ENCODE measurements at places on chromosomes 16 and 17.

- DNase-seq = no peak
Observed at GRCh38 chr16:78137782-78138616, 38.5 kb downstream of the WWOX start.

GRCh38 chr17:32341141-32341856, 674 bp downstream of the C17orf75 start:
- no peak for DNase-seq

DNA sequence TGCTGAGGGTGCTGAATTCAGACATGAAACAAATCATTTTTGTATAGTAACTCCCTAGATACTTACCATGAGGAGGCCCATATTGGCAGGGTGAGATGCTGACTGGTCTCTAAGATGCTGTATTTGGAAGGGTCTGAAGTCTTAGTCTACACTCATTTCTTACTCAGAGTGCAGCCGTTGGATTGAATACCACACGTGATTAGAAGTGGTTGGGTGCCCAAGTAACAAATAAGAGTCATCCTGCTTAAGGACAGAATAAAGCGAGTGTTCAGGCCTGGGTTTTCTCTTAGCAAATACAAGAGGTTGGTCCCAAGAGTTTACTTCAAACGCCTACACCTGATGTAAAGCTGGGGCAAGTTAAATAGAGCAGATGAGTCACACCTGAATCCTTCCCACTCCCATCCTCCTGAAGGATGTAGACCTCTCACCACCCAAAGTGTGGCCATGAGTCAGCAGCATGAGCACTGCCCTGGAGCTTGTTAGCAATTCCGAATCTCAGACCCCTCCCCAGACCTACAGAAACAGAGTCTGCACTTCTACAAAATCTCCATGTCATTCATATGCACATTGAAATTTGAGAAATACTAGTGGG, 284.6 kb upstream of the CDH5 start:
- no peak for DNase-seq

DNA sequence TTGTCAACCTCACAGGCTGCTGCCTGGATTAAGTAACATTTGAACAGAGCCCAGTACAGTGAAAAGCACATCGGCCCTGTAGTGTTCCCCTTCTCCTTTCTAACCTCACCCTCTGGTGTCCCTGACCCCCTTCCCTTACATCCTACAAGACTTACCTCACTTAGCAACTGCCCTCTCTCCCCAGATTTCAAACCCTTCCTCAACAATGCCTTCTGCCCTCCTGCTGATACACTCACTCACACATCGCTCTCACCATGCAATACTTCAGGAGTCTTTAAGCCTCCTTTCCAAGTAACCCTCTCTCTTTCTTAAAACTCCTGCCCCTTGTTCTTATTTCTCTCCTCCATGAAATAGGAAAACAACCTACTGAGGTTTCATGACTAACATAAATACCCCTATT, 17.8 kb downstream of the ZZEF1 start:
- DNase-seq = no peak

- DNase-seq = no peak
Observed at GRCh38 chr16:87507351-87508069, 14.7 kb upstream of the ZCCHC14 start.

GRCh38 chr16:50006964-50007363, 18.1 kb upstream of the CNEP1R1 start:
- DNase-seq = no peak

Measured in A673 (cell line).